ENCODE measurements at places on chromosomes 2 and 18. TPM values are rescaled to one million over a fixed set of nuclear protein-coding genes. Genes with fewer than 3 reads are reported as not detected.

Gene SGPP2
- 75.2 TPM for total RNA-seq

Gene SLC30A3
- total RNA-seq, result not detected

Gene MSH6
- total RNA-seq, result 21.8 TPM

Gene SEC11C
- total RNA-seq, result 41.5 TPM

Gene DUSP28
- 4.3 TPM for total RNA-seq

Gene ATP6V1C2
- 3.8 TPM for total RNA-seq

Gene BIN1
- 46.3 TPM for total RNA-seq

Gene SERPINB2
- not detected for total RNA-seq

Gene RUFY4
- not detected for total RNA-seq

Gene DSG4
- not detected for total RNA-seq

Gene CDH2
- 0.67 TPM for total RNA-seq

Gene SERPINB3
- total RNA-seq, result not detected

Gene CXCR4
- total RNA-seq, result 3.9 TPM

Gene CGREF1
- total RNA-seq, result 1.9 TPM

Gene NGEF
- 38.0 TPM for total RNA-seq

Gene HOXD3
- 6.0 TPM for total RNA-seq

Gene SMPD4
- total RNA-seq, result 38.2 TPM

Gene WNT6
- total RNA-seq, result 5.7 TPM

Gene SERPINB4
- not detected for total RNA-seq

Gene HOXD12
- not detected for total RNA-seq

Gene PTPRN
- total RNA-seq, result 1.0 TPM

Gene COL6A3
- total RNA-seq, result 194 TPM

Gene ADRA2B
- 0.17 TPM for total RNA-seq

Gene CACNB4
- 1.0 TPM for total RNA-seq

Gene TSPYL6
- not detected for total RNA-seq

Gene FOXI3
- total RNA-seq, result not detected

Gene TBC1D8
- total RNA-seq, result 14.4 TPM

Gene C2orf80
- not detected for total RNA-seq

Gene STAT1
- total RNA-seq, result 74.8 TPM

Gene MYCN
- 0.52 TPM for total RNA-seq

Gene PXDN
- 9.3 TPM for total RNA-seq

Gene ALPG
- total RNA-seq, result 8.1 TPM

Gene NDUFV2
- total RNA-seq, result 163 TPM

Gene FKBP1B
- 8.2 TPM for total RNA-seq

Gene PRSS56
- not detected for total RNA-seq

Gene MAP2
- total RNA-seq, result 8.4 TPM

Gene ITGA4
- total RNA-seq, result 11.6 TPM

Gene CCDC74A
- total RNA-seq, result 1.4 TPM

Gene ZSWIM2
- not detected for total RNA-seq

Gene PLEKHH2
- 25.6 TPM for total RNA-seq

Gene AQP12A
- total RNA-seq, result not detected

All from mucosa of descending colon (tissue), 3 donors.